HT1080 (cell line): ENCODE measurements at places on chromosomes 5 and 9.

DNA sequence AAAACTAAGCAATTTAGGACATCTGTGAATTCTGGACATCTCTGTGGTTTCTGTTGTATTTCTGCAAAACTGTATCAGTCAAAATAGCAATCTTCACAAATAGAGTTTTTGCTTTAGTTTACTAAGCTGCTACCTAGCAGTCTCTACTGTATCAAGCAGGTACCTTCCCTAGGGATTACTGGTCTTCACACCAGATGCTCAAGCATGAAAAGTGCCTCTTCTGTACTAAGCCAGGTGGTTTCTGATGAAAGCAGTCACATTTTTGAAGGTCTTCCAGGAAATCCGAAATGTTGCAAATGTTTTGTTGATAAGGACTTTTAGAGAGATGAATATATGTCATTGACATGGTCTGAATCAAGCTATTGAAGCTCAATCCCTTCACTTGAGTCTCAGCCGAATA, 540.0 kb downstream of the KCTD16 start:
- DNase-seq = no peak

GRCh38 chr5:39057734-39058133, 16.5 kb downstream of the RICTOR start:
- DNase-seq = no peak

GRCh38 chr5:2762744-2763532, 11.5 kb upstream of the IRX2 start:
- DNase-seq = no peak

- peak; percentile 73 for DNase-seq
These were observed 1.2 kb upstream of the NEK6 start for GRCh38 chr9:124256517-124257069.

DNA sequence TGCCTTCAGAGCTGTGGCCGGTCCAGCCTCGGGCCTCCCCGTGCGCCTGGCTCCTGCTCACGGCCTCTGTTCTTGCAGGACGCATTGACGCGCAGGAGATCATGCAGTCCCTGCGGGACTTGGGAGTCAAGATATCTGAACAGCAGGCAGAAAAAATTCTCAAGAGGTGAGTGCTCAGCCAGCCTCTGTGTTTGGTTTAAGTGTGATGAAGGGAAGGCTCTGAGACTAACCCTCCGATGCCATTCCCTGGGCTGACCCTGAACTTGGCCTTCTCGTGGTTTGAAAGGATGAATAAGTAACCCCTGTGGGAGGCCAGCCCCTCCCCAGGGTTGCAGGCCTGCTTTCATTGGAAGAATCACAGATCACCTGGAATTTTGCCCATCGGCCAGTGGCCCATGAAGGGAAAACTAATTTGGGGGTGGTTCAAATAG, 26.3 kb downstream of the PTGES2 start:
- no peak for DNase-seq

DNA sequence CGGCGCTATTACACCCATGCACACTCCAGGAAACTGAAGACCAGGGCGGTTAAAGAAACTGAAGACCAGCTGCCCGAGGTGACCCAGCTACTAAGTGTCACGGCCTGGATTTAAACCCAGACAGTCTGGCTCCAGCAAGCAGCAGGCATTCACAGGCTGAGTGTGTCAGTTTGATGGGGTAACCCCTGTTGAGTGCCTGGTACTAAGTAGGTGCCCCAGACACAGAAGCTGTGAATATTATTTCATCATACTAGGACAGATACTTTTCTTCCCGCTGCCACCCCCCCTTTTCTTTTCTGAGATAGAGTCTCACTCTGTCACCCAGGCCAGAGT, 7.3 kb downstream of the ENG start:
- no peak for DNase-seq

GRCh38 chr9:131473198-131473885, 29.4 kb upstream of the POMT1 start:
- DNase-seq = no peak

DNA sequence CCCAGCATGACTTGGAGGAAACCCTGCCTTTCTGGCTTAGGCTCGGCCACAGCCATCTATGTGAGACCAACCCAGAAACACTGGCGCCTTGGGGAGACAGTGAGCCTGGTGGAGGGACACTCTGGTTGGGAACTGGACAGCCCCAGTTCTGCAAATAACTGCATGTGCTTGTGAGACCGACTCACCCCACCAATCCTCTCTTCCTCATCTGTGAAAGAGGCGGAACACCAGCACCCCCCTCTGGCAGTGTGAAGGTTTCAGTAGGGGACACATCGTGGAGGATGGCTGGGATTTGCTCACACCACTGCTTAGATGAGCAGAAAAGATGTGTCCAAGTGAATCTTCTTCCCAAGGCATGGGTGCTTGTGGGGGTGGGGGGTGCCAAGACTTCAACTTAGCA, 43.4 kb upstream of the N4BP3 start:
- DNase-seq = peak; percentile 31

- no peak for DNase-seq
These were observed 5.9 kb downstream of the TRIO start for GRCh38 chr5:14148890-14149671.

DNA sequence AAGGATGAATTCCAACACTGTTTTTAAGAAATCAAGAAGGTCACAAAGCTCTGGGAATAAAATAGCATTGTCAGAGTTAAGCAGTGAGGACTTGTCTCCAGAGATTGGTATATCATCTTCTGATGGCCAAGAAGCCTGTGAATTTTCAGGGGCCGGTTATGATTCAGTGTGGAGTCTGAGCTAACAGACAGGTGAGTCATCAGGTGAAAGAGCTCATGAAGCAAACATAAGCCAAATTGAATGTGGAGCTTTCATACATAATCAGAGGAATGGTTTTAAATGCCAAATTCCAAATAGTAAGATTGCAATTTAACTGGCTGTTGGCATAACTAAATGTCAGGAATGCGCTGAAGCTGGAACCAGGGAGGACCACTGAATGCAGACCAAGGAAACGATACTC, 494.2 kb downstream of the MTRR start:
- DNase-seq = peak; percentile 65

DNA sequence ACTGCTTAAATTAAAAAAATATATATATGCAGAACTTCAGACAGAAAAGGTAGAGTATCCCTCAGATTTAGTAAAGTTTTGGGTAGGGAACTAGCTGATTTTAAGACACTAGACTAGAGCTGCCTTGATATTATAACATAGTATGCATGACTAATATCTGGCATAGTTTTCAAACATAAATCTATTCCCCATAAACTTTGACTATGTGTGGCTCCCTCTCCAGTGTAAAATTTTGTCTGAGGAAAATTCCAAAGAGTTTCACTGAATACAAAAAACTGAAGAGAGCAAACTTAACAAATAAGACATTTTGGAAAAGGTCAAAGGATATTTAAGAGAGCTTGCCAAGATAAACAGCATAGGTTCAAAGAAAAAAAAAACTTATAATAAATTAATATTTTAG, 66.2 kb upstream of the ZNF462 start:
- no peak for DNase-seq

DNA sequence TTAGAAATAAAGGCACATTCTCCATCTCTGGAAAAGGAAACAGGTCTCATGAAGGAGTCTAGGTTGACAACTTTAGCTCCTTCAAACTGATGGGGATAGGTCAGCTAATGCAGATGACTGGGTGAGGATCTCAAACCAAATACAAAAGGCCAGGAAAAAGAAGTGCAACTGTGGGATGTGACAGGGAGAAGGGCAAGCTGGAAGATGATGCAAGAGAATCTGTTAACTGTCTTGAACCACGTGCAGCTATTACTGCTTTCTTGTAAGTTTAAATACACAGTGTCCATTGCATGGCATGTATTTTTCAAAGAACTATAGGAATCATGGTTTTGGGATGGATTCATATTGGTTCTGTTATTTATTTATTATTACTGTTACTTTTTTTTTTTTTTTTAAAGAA, 331.8 kb downstream of the NDUFS4 start:
- DNase-seq = no peak

DNA sequence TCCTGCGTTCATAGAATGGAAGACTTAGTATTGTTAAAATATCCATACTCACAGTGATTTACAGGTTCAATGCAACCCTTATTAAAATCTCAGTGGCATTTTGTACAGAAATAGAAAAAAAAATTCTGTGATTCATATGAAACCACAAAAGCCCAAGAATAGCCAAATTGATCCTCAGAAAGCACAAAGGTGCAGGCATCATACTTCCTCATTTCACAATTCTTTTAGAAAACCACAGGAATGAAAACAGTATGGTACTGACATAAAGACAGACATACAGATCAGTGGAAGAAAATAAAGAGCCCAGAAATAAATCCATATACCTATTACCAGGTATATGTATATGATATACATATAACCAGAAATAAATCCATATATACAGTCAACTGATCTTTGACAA, 86.8 kb upstream of the MEGF10 start:
- DNase-seq = peak; percentile 85

- DNase-seq = peak; percentile 32
These were observed 47.7 kb downstream of the LIX1 start for GRCh38 chr5:97094579-97095317.

GRCh38 chr9:135763716-135764446, 61.9 kb downstream of the KCNT1 start:
- DNase-seq = no peak

DNA sequence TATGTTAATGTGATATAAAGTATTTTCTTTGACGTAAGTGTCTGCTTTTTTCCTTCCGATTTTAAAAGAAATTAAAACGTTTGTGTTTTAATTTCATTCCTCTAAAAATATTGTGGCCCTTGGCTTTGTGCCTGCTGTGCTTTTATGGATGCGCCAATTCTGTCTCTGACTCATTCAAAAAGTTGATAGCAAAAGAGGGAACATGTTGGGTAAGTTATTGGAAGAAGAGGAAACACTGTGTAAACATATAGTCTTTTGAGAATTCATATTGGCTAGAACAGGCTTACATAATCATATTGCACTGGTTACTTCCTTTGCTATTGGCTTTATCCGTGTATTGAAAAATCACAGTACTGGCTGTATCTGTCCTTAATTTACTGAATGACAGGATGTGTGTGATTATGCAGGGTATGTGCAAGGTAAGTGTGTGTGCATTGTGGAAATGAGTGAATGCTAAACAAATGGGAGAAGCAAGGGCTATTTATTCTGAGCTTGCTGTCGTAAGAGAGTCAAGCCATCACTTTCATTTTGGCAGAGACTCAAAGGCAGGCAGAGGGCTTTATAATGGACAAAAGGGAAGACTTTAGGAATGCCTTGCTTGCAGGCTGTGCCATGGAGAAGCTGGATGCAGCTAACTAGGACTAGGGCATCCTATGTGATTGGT, 67.8 kb downstream of the SGCD start:
- DNase-seq = no peak

GRCh38 chr5:96014395-96014794, 52.7 kb upstream of the ELL2 start:
- no peak for DNase-seq

DNA sequence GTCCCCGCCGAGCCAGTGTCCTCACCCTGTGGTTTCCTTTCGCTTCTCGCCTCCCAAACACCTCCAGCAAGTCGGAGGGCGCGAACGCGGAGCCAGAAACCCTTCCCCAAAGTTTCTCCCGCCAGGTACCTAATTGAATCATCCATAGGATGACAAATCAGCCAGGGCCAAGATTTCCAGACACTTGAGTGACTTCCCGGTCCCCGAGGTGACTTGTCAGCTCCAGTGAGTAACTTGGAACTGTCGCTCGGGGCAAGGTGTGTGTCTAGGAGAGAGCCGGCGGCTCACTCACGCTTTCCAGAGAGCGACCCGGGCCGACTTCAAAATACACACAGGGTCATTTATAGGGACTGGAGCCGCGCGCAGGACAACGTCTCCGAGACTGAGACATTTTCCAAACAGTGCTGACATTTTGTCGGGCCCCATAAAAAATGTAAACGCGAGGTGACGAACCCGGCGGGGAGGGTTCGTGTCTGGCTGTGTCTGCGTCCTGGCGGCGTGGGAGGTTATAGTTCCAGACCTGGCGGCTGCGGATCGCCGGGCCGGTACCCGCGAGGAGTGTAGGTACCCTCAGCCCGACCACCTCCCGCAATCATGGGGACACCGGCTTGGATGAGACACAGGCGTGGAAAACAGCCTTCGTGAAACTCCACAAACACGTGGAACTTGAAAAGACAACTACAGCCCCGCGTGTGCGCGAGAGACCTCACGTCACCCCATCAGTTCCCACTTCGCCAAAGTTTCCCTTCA, 1.4 kb downstream of the GLIS3 start:
- DNase-seq = peak; percentile 56

GRCh38 chr9:124355039-124355940, 60.0 kb downstream of the PSMB7 start:
- DNase-seq = no peak

DNA sequence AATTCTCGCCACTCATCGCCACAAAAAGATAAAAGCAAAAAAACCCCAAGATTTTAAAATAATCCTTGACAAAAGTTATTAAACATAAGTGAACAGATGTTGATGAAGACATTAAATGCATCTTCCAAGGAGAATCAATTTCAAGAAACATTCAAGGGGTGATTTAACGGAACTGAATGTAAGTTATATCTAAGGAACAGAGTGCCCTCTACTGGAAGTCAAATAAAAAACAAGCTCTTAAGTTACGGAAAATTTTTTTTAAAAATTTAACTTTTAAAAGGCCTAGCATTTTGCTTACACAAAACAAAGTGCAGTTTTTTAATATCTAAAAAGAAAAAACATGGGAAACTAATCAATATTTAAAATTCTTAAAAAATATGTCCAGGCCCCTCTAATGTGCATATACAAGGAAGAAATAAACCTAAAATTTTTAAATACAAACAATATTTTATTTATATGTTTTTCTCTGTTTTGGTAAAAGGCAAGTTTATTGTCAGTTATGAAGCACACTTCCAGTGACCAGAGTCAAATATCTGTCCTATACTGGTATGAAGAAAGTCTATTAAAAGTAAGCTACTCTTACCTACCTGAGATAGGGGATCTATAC, 28.0 kb downstream of the TEX10 start:
- DNase-seq = no peak

DNA sequence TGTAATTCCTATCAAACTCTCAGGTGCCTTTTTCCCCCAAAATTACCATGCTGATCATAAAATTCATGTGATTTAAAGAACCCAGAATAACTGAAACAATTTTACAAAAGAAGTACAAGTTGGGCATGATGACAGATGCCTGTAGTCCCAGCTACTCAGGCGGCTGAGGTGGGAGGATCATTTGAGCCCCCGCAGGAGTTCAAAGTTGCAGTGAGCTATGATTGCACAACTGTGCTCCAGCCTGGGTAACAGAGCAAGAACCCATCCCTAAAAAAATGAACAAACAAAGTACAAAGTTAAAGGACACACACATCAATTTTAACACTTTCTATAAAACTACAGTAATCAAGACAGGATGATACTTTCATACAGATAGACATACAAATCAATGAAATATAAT, 97.9 kb upstream of the LPAR1 start:
- DNase-seq = no peak

DNA sequence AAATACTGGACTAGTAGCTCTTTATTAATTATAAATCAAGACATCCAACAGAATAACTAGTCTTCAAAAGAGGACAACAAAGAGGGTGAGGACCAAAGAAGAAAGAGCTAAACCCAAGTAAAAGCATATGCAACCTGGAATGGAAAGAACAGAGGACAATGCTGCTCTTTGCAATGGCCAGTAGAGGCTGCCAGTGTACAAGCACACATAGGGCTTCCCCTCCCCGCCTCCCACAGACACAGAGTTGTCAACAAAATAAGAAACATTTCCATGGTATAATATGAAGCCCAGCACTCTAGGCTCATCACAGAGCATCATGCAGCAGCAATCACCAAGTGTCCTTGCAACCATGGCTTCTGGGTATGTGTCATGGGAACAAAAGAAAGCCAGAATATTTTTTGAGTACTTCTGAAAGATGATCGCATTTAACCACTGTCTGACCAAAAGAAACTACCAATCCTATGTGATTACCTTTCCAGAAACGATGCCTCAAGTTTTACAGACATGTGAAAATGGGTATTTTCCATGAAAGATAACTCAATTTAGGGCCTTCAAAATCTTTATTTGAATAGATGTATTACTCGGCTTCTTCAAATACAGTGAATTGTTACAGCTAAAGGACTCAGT, 58.1 kb downstream of the RFX3 start:
- peak; percentile 47 for DNase-seq
